ENCODE measurements at places on chromosomes 6 and 20. TPM values are rescaled to one million over a fixed set of nuclear protein-coding genes. Genes with fewer than 3 reads are reported as not detected.

The PCSK2 gene
- total RNA-seq = 0.18 TPM

The PAX1 gene
- total RNA-seq = not detected

The CGA gene
- not detected for total RNA-seq

The RAB44 gene
- total RNA-seq = 0.14 TPM

DNA sequence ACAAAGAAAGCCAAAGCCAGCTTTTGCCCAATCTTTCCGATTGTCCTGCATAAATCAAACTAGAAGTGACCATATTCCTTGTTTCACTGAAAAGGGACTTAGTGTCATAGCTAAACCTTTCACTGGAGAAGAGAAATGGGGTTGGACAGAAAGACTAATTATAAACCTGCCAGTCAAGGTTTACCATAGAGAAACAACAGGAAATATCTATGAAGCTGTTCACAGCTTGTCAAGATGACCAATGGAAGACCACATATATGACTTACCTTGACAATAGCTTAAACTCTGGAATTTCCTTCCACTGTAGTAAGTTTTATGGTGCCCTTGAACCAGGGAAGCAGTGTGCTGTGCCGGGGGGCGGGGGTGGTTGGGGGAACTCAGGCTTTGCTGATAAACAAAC is 107.7 kb upstream of the PHACTR1 start:
- no peak overlapping the region for H3K4me3 ChIP-seq
- no peaks in the 10 kb centered on the region for H3K27me3 ChIP-seq
- H3K36me3 ChIP-seq = no peaks in the 10 kb centered on the region
- no peaks in the 10 kb centered on the region for H3K4me1 ChIP-seq

- H3K4me1 ChIP-seq = no peaks in the 10 kb centered on the region
- no peak for DNase-seq
- H3K27me3 ChIP-seq = no peaks in the 10 kb centered on the region
- H3K4me3 ChIP-seq = no peak overlapping the region
Measured at GRCh38 chr20:54346276-54346675, 129.1 kb upstream of the DOK5 start.

DNA sequence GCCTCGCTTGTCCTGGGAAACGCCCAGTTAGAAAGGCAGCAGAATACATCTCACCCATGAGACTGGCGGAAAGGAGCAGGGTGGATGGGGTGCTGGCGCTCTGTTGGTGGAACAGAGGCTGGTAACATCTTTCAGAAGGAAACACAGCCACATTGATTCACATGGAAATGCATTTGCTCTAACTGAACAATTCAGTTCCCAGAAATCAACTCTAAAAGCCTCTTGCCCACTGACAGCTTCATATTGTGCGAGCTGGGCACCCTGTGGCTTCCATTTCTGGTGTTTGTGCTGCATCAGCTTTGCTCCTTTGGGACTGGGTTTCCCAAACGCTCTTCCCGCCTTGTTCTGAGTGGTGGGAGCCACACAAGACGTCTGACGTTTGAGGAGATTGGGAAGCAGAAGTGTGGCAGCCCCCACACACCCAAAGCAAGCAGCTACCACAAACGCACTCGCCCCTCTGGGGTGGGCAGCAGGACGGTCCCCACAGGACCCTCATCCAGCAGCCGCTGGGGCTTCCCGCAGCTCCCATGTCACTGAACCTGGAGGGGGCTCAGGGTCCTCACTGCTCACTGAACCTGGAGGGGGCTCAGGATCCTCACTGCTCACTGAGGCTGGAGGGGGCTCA is 229.5 kb downstream of the ERMARD start:
- no peaks in the 10 kb centered on the region for H3K27me3 ChIP-seq
- no peak overlapping the region for H3K27ac ChIP-seq
- H3K4me3 ChIP-seq = no peak overlapping the region
